Activated T-cell treated with anti-CD3 and anti-CD28 coated beads for 24 hours (primary cell): ENCODE measurements at places on chromosomes 12 and 14.

DNA sequence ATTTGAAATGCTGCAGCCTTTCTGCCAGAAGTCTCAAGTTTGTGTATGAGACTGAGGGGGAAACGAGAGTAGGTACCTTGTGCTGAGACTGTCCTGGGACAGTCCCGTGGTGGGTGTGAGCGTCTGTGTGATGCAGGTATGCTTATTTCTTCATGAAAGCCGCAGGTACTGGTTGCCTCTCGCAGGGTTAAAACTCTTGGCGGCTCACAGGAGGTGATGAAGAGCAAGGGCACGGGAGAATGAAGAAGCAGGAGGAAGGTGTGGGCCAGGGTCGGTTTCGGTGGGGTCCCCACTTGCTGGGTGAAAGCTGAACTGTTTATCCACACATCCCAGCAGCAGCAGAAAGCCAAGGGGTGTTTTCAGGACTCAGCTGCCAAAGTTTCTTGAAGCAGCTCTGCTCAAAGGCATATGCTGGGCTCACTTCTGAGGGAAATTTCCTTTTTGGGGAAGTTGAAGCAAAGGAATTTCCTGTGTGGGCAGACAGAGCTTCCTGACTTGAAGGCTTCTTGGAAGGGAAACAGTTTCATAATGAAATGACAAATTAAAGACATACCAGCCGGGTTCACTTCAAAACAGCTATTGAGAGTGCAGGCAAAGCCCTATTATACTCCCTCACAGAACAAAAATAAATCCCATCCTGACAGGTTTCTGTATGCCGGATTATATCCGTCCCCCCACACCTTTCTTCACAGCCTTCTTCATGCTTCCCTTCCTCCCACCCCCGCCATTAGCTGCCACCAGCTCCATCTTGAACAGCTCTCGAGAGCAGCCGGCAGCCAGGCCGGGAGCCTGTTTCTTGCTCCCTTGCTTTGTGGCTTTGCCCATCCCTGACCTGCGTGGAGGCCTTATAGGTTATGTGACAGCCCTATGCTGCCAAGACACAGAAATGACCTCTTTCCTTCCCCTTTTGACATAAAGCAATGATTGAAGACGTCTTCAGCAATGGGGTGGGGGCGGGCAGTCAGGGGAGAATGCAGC lies 116.6 kb downstream of the ETV6 start:
- peak; percentile 71 for DNase-seq

DNA sequence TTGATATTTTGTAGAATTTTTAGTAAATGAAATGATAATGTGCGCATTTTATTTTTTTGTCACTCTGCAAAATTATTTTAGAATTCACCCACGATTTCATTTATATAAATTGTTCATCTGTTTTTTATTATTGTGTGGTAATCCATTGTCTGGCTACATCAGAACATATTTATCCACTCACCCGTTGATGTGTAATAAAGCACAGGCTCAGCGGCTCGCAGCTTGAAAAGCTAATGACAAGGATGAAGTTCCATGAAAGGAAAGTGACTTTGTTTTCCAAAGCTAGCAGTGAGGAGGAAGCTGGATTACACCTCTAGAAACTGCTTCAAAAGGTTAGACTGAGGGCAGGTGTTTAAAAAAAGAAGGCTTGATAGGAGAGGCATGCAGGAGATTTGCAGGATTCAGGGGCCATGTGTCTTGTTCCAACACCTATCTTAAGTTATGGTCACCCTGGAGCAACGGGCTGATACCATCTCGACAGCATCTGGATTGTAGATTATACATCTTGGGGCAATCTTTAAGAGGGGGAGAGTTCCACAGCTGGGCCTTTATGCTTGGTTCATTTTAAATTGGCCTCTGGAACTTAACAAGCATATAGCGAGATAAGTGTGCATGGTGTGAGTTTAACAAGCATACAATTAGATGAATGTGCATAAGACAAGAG lies 194.1 kb downstream of the TMTC3 start:
- no peak for DNase-seq

DNA sequence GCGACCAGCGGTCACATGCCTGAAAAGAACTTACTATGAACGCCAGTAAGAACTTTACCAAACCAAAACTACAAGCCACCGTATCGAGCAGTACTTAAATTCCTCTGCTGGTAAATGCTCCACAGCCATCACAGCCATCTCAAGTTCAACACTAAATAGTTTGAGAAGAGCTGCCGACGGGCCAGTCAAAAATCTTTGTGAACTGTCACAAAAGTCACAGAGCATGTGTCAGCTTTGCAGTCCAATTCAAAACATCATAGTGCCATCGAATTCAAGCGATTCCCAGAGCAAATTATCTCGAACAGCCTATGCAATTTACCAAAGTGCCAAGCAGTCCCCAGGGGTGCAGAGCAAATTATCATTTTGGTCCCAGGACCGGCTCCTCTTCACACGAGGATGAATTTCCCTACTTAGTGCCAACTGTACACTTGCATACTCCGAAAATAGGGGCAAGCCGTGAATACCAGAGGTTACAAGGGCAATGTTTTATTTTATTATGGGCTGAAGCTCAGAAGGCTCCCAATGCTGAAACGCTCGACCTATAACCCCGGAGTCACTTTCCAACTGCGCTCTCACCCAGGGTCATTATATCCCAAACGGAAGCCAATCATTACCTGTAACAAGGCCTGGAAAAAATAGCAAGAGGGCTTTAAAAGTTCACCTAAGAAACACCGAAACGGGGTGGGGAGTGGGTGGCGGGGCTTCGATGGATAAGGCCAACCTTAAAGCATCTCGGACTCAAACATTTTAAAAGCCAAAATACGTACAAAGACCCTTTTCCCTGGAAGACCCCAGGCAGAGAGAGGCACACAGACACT lies 1.1 kb downstream of the LRP6 start:
- no peak for DNase-seq

DNA sequence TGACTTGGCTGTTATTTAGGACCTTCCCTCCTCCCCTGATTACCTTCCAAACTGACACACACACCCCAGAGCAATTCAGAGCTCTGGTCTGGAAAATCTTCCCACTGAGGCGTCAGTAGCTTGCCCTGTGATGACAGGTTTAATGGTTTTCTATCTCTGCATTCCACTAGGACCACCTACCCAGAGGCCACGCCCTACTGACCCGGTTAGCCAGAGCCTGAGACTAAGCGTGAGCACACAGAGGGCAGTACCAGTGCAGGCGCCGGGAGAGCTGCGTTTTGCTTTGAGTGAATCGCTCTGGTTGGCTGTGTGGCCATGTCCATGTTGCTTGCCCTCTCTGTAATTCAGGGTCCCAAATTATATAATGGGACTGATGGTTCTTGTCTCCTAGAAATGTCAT lies 36.2 kb upstream of the ATP2A2 start:
- DNase-seq: no peak

DNA sequence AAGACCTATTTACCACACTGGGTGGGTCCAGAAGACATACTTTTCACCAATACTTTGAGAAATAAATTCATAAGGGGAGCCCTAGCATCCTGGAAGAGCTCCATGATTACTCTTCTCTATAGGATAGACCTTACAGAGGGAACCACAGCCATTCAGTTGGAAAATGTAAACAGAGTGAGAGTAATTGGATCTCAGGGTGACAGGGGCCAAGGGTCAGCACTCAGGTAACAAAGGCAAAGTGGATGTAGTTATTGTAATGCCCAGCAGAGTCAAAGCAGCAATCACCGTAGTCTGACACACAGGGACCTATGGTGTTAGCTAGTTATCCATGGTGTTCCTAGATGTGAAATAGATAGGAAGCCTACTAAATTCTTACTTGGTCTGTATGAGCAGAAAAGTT lies 10.8 kb upstream of the GTF2A1 start:
- DNase-seq: no peak

GRCh38 chr12:81998761-81999378 lies 239.7 kb upstream of the PPFIA2 start:
- no peak for DNase-seq

DNA sequence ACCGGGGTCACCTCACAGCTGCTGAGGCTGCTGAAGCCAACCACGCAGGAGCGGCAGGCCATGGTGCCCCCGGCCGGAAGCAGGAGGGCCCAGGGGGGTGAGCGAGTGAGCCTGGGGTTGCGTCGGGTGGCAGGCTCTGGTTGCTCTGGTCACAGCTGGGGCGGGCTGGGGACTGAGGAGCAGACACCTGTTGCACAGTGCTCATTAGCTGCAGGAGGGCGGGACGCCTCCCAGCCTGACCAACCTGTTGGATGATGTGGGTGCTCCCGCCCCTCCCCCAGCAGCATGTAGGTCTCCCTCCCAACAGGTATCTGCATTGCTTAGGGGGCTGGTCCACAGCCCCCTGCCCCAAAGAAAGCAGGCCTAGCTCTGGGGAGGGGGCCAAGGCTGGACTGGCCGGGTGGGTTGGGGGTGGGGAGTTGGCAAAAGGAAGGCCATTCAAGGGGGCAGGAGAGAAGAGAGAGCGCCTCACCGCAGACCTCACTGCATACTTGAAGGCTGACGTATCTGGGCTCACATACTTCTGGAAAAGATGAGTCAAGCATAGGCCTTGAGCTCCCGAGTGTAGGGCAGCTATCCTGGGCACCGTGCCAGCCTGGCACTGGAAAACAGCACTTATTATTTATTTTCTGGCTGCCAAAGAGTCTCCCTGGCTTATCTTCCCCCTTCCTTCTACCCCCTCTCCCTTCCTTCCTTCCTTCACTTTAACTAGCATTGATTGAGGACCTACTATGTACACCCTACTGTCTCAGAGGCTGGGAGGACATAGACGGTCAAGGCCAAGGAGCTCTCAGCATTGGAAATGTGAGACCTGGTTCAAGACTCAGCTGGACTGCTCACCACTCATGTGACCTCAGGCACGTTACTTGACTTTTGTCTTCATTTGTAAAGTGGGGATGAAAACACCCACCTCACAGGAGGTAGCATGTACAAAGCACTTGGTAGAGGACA lies at the start of gene KRT80:
Gene KRT80, minus strand, starts transcription at position 174 of the 951 bp plus-strand sequence. Its CDS starts 112 bp downstream, at position 62.
- peak; percentile 7 for DNase-seq

DNA sequence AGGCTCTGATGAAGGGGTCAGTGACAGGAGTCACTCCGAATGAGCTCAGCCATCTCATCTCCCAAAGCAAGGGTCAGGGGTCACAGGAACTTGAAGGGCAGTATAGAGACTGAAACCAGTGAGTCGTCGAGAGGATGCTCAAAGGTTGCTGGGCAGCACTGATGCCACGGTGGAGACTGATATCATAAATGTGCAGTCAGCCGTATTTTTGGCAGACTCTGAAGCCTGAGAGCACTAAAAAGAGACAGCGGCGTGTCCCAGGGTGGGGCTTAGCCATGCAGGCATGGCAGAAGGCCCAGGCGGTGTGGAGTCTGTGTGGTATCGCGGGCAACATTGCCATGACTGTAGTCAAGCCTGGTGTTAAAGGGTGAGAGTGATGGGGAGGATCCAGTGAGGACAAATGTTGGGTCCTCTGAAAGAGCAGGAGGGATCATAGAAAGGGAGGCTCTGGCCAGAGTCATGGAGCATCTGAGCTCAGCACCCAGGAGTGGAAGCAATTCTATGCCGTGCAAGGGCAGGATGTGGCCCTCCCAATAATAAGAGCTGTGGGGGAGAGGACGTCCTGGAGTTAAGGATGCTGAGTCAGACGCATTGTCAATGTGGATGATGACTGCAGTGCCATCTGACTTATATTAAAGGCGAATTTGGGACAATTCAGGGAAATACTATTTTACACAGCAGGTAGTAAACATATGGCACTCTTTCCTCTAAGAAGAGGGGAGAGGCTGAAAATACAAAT lies 241.2 kb upstream of the FKBP4 start:
- no peak for DNase-seq

- DNase-seq: no peak
These were observed 49.5 kb downstream of the FANCM start for GRCh38 chr14:45185100-45185814.

DNA sequence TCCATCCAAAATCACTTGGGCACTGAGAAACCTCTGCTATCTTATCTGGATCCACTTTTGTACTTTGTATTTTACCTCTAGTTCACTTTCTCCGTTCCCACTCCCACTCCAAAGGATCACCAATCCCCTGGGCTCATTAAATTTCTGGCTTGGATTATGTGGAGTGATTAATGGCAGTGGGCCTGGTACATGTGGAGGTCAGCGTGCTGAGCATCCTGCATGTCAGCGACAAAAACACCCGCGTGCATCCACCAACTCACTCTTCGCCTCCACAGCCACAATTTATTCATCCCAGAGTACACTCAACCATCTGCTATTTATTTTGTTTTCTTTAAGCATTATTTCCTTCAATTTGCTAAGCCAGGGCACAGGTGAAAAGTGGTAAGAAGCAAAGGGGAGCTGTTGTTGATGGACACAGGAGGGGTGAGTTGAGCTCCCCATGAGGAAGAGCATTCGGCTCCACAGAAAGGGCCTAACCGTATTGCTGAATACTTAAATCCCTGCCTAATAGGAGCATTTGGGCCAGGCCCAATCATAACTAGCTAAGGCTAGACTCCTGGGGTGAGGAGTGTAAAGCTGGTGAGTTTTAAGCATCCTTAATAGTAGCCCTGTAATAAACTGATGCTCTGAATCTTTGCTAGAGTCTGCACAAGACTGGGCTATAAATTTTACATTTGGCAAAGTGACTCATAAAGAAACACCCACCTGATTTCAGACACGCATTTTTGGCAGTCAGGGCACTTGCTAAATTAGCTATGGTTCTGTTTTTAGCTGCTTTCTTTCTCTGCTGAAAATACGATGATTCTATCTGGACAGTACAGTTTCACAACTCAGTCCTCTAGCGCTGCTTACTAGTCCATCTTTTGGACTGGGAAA lies 137.8 kb downstream of the SLC25A21 start:
- DNase-seq: no peak

DNA sequence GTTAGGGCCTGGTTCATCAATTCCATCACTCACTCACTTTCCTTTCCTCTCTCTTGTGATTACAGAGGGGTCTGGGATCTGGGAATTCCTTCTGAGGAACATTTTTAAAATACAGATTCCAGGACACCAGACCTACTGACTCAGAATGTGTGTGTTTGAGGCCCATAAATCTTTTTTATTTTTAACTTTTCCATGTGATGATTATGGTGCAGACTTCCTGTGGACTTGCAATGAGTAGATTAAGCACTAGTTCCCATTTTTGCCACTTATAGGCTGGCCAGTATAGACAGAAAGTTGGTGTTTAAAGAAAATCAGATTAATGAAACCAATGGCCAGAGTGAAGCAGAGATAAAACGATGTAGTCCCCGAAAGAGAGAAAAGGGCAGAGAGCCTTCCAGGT lies 28.1 kb downstream of the SLC41A2 start:
- no peak for DNase-seq

DNA sequence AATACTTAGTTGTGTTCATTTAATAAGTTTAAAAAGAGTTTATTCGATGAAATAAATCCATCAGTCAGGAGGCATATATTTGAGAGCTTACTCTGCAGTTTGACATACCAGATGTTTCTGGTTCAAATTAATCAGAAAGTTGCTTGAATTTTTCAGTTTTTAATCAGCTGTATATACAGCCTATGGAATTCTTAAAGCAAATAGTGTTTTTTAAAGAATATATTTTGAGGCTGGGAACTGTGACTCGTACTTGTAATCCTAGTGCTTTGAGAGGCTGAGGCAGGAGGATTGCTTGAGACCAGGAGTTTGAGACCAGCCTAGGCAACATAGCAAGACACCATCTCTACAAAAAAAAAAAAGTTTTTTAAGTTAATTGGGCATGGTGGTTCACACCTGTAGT lies 112.1 kb downstream of the MON2 start:
- no peak for DNase-seq

- no peak for DNase-seq
These were observed 13.7 kb downstream of the ATG2B start for GRCh38 chr14:96349286-96350075.
